ENCODE measurements at places on chromosomes 2 and 18.

GRCh38 chr2:23381084-23381483 is 3.9 kb upstream of the KLHL29 start:
- DNase-seq: no peak

- DNase-seq: no peak
Observed at GRCh38 chr2:210654091-210654490, 97.7 kb downstream of the CPS1 start.

GRCh38 chr2:121046335-121046734 is 238.7 kb downstream of the TFCP2L1 start:
- no peak for DNase-seq

DNA sequence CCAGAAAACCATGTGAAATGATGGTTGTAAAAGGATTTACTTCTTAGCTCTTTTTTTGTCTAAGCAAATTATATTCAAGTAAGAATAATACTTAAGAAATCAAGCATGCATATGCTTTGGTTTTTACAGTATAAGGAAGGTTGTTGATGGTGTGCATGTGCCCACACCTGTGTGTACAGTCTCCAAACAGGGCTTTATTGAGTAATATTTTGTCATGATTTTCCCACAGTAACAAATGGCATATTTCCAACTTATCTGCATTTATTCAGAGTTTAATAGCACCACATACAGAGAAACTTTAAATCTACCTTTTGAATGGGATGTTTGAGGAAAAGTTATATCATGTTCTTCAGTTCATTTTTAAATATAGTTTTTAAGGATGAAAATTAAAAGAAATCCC is 76.5 kb upstream of the DSG1 start:
- DNase-seq: no peak

GRCh38 chr2:169562519-169562918 is 11.1 kb downstream of the FASTKD1 start:
- DNase-seq: no peak

GRCh38 chr2:128260239-128261138 is 58.2 kb downstream of the HS6ST1 start:
- DNase-seq: peak; percentile 36

DNA sequence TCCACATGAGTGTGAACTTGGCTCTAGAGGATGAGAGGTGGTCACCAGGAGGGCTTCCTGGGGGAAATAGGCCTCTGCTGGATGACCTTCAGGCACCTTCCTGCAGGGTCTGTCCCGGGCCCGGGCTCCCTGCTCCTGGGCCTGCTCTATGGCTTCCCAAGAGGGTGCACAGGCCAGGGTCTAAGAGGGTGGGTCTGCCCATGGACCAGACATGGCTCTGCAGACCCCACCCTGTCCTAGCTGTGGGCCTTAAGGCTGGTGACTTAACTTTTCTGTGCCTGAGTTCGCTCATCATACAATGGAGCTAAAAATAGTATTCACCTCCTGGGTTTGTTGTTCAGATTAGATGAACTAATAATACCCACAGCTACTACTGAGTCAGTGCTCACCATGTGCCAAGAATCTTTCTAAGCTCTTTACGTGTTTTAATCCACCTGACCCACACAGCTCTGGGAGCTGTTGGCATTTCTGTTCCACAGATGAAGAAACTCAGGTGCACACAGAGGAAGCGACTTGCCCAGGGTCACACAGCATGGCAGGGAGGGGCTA is 14.4 kb downstream of the INHBB start:
- no peak for DNase-seq

- DNase-seq: peak; percentile 69
Observed at GRCh38 chr2:46984642-46985476, 69.3 kb upstream of the MCFD2 start.

- DNase-seq: peak; percentile 50
Observed at GRCh38 chr2:55010149-55010591, 40.1 kb downstream of the RTN4 start.

DNA sequence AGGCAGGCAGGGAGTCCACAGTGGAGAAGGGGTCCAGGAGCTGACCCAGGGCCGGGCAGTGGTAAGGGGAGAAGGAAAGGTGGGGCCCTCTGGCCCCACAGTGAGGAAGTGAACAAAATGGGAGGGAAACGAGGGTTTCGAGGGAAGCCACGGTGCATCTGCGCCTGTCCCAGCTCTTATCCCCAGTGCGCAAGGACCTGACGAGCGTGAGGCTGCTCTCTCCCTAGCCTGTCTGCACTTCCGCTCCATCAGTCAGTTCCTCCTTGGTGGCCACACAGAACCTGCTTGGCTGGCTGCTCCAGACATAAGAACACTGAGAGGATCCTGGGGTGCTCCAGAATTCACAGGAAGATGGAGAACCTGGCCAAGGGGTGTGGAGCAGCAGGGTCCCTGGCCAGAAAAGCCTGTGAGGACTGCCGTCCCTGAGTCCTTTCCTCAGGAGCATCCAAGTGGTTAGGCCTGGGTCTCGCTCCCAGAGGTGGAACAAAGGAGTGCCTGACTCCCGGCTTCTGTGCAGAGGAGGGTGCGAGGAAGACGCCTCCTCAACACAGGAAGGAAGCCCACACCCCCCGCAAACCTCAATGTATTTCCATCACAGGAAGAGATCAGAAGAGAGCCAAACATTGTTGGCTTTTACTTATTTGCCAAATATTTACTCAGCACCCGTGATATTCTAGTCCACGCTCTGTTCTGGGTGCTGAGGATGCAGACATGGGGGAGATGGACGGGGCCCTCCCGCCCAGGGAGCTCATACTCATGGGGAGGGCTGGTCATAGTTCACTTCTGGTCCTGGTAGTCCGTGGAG is 43.7 kb upstream of the SEMA4C start:
- DNase-seq: no peak

- no peak for DNase-seq
Observed at GRCh38 chr2:45330108-45330507, 281.0 kb downstream of the SRBD1 start.

DNA sequence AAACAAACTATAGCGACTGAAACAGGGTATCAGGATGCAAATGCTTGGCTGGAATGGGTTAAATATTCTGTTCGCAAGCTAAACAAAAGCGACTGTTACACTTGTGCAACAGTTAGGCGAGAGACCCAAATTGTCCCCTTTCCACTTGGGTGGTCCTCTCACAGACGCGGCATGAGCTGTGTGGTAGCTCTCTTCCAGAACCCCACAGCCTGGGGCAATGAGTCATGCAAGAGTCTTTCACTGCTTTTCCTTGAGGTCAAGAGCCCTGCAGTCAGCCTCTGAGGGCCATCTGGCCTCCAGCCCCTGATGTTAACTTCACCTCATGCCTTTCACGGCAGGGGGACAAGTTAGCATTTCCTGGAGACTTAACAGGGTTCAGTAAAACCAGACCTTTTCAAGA is 25.7 kb downstream of the SULT1C4 start:
- DNase-seq: no peak

DNA sequence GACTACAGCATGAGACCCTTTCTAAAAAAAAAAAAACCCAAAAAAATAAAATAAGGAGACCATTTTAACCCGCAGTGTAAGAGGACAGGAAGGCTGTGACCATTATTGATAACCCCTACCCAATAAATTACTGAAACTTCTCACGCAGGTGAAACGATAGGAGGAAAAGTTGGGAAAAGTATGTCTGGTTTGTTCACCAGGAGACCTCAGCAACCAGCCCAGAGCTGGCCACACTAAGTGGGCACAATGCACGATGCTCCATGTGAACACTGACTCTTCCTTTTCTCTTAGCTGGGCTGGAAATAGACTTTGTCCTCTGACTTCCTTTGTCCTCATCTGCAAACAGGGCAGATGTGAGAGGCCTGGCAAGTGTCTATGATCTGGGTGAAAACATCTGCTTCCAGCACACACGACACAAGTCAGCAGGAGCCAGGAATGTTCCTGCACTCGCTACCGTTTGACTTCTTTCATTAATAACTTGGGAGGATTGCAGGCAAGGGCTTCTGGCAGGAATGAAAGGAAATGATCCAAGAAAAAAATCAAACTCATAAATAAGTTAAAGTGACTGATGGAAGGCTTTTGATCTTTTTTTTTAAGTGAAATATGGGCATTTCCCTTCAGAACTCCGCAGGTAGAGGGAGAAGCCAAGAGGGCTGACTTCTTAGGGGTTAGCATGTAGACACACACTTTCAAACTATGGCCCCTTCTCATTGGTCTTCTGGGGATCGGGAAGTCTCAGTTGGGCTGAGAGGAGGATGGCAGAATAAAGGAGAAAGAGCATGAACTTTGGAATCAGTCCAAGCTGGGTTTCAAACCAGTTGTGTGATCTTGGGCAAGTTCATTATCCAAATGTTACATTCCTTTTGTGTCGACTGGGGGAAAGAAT is 137.4 kb upstream of the MYCN start:
- DNase-seq: no peak

- no peak for DNase-seq
Observed at GRCh38 chr2:61378281-61378680, 92.6 kb downstream of the USP34 start.

GRCh38 chr18:901761-902160 is 2.9 kb upstream of the ADCYAP1 start:
- no peak for DNase-seq

DNA sequence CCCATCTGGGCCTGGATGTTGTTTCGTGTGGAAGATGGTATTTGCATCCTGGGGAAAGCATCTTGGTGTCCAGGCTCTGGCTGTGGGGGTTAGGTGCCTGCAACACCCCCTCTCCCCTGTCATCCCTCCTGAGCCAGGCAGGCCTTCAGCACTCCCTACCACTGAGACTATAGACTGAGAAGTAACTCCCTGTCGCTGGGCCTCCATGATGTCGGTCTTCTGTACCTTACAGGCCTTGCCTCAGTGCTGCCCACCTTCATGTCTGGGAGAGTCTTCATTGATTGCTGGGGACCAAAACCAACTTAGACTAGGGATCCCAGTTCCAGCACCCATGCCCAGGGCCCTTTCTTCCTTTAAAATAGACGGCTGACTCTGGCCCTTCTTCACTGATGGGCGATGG is 33.1 kb upstream of the DNMT3A start:
- DNase-seq: no peak

- no peak for DNase-seq
Observed at GRCh38 chr2:144702051-144702450, 182.1 kb upstream of the ZEB2 start.

DNA sequence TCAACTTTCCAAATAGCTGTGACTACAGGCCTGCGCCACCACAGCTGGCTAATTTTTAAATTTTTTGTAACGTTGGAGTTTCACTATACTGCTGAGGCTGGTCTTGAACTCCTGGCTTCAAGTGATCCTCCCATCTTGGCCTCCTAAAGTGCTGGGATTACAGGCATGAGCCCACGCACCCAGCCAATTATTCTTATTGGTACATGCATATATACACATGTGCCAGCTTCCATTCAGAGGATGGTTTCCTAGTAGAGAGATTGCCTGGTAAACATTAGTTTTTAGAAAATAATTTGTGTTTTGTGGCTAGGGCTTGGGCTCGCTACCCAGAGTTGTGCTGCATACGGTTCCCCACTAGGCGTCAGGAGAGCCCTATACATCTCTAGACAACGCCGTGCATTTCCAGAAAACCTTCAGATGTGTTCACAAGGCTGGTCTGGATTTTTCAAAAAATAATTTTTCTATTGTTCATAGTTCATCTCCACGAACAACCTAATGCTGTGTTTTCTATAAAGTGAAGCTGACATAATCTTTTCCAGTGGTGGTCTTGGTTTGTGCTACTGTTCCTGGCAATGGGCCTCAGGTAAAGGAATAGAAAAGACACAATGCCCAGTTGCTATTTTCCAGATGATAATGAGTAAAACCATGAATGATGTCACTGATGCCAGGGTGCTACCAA is 14.6 kb upstream of the AFG3L2 start:
- DNase-seq: no peak

DNA sequence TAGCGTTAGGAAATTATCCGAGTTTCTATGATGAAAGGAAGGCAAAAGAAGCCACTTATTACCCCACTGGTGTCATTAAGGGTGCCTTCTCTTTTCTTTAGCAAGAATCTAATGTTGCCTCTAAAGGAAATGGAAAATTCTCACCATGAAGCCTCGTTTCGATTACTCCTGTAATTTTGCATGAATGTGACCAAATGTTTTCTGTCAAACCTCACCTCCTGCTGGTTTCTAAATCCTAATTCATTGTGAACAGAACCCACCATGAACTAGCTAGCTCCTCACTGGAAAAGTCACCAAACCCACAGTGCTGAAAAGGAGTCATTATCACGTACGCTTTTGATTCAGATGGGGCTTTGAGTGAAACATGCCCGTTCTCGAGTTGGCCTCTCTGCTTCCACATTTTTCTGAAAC is 119.9 kb downstream of the COPS8 start:
- no peak for DNase-seq

- DNase-seq: no peak
Observed at GRCh38 chr18:2306606-2307005, 264.7 kb downstream of the METTL4 start.

DNA sequence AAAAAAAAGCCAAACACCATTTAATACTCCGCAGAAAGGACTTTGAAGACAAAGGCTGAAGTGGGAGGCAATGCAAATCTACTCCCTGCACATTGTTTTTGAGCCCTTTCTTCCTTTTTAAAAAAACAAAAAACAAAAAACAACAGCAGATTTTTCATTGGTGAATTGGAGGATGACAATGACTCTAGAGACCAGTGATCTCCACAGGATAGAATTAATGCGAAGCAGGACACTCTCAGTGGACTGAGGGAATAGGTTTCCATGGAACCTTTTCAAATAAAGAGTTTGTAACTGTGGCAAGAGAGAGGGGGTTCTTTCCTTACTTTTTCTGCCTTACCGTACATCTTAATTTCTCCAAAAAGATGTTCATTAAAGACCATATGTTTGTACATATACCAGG is 371.0 kb downstream of the MEIS1 start:
- DNase-seq: no peak

DNA sequence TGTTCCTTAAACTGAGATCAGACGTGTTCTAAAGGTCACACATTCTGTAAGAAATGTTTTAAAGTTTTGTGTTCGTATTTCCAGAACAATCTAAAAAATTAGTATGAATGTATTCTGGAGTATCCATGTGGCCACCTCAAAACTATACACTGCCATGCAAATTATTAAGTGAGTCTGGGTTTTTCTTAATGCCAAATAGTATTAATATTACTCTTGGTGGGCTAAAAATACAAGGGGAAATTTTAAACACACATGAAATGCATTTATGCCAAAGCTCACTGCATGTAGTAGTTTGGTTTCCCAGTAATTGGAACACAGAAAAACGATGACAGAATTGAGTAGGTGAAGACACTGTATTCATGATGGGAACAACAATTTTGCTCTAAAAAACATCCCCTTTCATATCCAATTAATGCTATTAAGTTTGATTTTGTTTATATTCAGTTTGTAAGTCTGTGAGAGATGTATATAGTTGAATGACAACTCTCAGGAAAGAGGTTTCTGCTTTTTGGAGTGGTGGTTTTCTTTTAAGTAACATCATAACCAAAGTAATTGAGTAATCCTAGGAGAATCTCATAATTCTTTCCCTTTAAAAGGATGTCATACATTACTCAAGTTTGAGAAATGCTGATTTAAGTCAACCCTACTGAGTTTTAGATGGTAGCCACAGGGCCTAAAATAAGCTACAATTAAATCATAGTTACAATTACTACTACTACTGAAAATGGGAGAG is 75.7 kb upstream of the CDCA7 start:
- no peak for DNase-seq

- DNase-seq: no peak
Observed at GRCh38 chr2:37622450-37623100, 48.9 kb downstream of the CDC42EP3 start.

GRCh38 chr2:209767316-209767715 is 4.3 kb upstream of the UNC80 start:
- DNase-seq: no peak

GRCh38 chr2:134677856-134678756 is 40.7 kb downstream of the TMEM163 start:
- DNase-seq: no peak
